ENCODE measurements at places on chromosomes 16 and 17.

DNA sequence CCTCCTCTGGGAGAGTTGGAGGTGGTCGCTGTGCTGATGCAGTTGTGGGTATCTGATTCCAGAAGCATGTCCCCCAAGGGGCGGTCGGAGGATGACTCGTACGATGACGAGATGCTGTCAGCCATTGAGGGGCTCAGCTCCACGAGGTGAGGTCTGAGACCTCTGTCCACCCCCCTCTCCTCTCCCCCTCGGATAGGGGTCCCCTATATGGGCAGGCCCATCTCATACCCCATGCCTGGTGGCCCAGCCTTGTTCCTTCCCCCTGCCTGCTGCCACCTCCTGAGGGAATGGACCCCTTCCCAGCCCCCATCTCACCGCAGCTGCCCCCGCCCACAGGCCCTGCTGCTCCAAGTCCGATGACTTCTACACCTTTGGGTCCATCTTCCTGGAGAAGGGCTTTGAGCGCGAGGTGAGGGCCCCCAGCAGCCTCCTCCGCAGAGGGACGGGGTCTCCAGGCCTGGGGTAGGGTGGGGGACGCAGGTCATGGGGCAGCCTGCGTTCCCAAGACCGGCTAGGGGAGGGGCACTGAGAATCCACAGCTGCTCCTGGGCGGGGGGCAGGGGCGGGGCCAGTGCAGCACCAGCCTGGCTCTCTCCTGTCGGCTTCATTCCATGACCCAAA is 39.2 kb downstream of the ADCY7 start:
- DNase-seq: no peak

DNA sequence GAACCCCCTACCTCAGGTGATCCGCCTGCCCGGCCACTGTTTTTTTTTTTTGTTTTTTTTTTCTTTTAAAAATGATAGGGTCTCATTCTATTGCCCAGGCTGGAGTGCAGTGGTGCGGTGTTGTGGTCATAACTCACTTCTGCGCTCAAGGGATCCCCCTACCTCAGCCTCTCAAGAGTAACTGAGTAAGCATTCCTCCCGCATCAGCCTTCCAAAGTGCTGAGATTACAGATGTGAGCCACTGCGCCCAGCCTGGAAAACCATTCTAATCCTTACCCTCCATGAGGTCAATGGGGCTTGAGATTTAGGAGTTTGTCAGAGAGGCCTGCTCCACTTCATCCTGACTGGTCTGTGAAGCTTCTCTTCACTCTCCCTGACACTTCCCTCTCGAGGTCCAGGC is 12.5 kb downstream of the ERAL1 start:
- DNase-seq: no peak

DNA sequence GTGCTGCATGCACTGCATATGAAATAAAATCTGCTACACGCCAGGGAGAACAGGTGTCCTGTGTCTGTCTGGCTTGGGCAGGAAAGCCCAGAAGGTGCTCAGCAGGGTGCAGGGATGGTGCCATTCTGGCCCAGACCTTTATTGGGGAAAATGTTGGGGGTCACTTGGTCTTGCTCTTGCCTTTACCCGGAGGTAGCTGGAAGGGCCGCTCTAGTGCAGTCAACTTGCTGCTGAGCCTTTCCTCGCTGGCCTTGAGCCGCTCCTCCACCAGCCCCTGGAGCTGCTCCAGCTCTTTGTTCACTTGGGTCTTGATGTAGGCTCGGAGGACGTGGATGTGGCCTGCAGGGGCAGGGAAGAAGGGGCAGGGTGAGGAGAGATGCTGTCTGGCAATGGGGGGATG is 4.5 kb downstream of the CFAP119 start:
- DNase-seq: no peak

GRCh38 chr17:77109764-77110359 is 30.9 kb upstream of the SEC14L1 start:
- peak; percentile 64 for DNase-seq

GRCh38 chr17:80154166-80154565 is 7.2 kb upstream of the EIF4A3 start:
- DNase-seq: no peak

GRCh38 chr17:17739388-17740066 is 58.3 kb downstream of the RAI1 start:
- no peak for DNase-seq

DNA sequence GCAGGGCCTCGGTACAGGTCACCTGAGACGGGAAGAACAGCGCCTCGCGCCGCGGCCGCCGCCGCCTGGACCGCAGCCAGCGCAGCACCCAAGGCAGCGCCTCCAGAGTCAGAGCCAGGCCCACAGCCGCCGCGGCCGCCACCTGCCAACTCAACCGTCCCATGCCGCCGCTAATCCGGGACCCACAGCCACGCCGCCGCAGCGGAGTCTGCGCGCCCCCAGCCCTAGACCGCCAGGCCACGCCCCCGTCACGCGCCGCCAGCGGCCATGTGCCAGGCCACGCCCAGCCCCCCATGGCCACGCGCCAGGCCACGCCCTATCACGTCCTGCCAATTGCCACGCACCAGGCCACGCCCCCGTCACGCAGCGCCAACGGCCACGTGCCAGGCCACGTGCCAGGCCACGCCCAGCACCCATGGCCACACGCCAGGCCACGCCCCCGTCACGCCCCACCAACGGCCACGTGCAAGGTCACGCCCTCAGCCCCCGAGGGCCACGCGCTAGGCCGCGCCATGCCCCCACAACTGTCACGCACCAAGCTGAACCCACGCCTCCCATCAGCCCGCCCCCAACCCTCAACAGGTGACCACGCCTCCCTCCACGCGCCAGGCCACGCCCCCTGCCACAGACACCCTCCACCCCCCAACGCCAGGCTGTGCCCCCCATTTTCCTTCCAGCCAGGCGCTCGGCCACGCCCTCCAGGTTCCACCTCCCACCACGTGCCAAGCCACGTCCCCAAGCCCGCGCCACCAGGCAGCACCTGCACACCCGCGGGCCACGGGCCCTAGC is at the start of gene PLD6:
Gene PLD6 (minus strand): TSS at position 210 of the 789 bp plus-strand sequence. CDS start 47 bp downstream, at position 163.
- DNase-seq: peak; percentile 87

- peak; percentile 74 for DNase-seq
Measured at GRCh38 chr17:57739402-57740234, 5.5 kb downstream of the CCDC182 start.

DNA sequence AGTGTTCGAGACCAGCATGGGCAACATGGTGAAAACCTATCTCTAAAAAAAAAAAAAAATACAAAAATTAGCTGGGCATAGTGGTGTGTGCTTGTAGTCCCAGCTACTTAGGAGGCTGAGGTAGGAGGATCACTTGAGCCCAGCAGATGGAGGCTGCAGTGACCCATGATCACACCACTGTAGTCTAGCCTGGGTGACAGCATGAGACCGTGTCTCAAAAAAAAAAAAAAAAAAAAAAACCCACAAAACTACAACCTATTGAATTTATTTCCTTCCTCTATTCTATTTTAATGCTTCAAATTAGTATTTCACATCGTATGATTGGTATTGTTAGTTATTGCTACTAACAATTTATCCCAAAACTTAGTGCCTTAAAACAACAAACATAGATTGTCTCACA is 9.4 kb upstream of the NUFIP2 start:
- no peak for DNase-seq

DNA sequence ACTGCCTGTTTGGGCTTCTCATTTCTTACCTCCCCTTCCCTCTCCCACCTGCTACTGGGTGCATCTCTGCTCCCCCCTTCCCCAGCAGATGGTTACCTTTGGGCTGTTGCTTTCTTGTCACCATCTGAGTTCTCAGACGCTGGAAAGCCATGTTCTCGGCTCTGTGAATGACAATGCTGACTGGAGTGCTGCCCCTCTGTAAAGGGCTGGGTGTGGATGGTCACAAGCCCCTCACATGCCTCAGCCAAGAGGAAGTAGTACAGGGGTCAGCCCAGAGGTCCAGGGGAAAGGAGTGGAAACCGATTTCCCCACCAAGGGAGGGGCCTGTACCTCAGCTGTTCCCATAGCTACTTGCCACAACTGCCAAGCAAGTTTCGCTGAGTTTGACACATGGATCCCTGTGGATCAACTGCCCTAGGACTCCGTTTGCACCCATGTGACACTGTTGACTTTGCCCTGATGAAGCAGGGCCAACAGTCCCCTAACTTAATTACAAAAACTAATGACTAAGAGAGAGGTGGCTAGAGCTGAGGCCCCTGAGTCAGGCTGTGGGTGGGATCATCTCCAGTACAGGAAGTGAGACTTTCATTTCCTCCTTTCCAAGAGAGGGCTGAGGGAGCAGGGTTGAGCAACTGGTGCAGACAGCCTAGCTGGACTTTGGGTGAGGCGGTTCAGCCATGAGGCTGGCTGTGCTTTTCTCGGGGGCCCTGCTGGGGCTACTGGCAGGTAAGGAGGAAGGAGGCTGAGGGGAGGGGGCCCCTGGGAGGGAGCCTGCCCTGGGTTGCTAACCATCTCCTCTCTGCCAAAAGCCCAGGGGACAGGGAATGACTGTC is at the start of gene CD68:
Gene CD68 (plus strand): TSS at position 638 of the 833 bp plus-strand sequence. CDS start 40 bp downstream, at position 678.
- DNase-seq: peak; percentile 87

DNA sequence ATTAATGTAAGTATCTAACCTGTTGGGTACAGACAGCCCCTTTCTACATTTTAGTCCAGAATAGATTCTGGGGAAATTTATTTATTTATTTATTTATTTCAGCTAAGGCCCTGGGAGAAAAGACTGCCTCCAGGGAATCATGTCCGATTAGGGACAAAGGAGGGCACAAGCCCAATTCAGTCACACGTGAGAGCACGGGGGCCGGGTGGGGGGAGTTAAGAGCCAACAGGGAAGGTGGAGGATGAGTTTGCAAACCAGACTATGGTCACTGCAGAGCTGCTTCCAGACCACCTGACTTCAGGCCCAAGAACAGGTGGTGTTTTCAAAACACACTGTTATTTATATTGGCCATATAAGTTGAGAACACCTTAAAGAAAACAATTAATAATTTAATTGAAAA is 1.6 kb upstream of the ZFHX3 start:
- no peak for DNase-seq

GRCh38 chr17:56543280-56543679 is 50.2 kb upstream of the NOG start:
- no peak for DNase-seq

- no peak for DNase-seq
Measured at GRCh38 chr16:53142823-53143568, 88.2 kb downstream of the CHD9 start.

DNA sequence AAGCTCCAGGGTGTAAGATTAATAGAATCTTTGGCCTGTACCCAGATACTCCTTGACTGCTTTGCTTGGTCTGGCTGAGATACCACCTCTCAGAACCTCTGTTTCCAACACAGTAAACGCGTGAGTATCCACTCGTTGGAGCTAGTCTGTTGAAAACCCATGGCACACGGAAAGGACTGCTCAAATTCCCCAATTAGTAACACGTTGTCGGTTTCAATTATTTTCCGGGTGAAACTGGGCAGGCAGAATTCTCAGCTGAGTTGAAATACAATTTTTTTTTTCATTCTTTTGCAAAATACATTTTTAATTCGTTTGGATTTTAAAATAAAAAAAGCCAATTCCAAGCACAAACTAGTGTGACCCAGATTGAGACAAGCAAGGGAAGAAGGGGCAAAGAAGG is 120.5 kb downstream of the MAF start:
- no peak for DNase-seq

GRCh38 chr17:38750044-38750311 is 1.8 kb upstream of the PCGF2 start:
- no peak for DNase-seq

DNA sequence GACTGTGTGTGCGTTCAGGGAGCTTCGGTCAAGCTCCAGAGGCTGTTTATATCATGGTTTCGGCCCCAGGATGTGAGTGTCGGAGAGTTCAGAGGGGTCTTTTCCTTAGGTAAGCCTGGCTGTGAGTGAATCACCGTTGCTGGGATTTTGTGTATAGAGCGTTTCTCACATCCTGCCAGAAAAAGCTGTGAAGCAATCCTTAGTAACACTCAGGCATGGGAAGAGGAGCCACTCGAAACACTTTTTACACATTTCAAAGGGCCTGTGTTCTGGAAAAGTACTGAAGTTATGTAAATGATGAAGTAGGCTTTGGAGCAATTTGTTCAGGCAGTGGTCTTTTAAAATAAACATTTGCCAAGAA is 662 bp downstream of the PGS1 start:
- no peak for DNase-seq

DNA sequence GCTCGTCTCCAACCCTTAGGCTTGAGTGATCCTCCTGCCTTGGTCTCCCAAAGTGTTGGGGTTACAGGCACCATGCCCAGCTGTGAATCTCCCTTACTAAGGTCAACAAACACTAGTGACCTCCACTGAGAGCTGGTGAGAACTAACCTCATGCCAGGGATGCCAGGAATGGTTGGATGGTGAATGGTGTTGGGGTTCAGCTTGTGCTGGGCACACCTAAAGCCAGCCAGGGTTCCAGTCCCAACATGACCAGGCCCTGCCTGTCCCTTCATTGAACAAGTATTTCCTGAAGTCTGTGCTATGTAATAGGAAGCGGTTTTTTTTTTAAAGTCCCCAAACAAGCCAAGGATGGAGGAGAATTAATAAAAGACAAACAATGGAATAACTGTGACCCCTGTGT is 56.0 kb upstream of the TOB1 start:
- no peak for DNase-seq

DNA sequence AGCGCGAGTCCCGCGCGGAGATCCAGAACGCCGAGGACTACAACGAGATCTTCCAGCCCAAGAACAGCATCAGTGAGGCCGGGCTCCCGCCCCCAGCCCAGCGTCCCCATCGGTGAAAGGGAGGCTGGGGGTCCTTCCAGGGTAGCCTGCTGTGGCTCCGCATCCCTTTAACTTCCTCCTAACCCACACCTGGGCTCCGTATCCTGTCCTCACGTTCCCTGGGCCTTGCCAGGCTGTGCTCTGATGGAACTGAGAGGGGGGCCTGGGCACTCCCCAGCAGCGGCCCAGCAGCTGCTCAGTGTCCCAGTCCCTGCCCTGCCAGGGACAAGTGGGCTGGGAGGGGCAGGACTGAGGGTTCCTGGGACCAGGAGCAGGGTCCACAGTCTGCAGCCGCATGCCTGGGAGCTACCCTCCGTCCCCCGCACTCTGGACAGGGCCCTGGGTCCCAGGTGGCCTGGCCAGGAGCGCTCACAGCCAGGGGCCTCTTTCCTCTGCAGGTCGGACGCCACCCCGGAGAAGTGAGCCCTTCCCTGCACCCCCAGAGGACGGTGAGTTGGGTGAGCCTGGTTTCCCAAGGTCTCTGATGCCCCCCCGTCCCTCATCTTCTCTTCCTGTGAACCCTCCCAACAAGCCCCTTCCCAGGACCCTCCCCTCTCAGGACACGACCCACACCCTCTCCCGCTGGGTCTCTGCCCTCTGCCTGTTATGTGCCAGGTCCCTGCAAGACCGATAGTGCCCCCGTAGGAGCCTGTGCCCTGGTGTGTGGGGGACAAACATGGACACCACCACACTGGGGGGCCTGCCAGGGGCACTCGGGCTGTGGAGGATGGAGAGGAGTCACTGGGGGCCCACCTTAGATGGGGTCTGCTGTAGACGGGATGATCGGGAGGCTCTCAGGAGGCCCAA is 18.1 kb downstream of the KATNB1 start:
- DNase-seq: no peak

DNA sequence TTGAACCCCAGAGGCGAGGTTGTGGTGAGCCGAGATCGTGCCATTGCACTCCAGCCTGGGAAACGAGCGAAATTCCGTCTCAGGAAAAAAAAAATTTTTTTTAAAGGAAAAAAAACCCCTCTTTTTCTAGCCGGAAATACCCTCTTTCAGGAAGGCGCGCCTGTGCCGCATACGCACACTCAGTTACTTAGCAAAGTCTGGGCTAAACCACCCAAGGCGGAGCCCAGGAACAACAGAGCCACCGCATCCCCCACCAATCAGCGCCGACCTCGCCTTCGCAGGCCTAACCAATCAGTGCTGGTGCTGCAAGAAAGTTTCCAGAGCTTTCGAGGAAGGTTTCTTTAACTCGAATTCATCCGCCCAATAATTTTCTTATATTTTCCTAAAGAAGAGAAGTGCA is 510.4 kb downstream of the KCNJ18 start:
- DNase-seq: no peak

Data from NAMALWA (cell line).